ENCODE measurements at places on chromosomes 16 and 17.

GRCh38 chr17:82497483-82498405, 21.8 kb upstream of the FOXK2 start:
- DNase-seq, result no peak

DNA sequence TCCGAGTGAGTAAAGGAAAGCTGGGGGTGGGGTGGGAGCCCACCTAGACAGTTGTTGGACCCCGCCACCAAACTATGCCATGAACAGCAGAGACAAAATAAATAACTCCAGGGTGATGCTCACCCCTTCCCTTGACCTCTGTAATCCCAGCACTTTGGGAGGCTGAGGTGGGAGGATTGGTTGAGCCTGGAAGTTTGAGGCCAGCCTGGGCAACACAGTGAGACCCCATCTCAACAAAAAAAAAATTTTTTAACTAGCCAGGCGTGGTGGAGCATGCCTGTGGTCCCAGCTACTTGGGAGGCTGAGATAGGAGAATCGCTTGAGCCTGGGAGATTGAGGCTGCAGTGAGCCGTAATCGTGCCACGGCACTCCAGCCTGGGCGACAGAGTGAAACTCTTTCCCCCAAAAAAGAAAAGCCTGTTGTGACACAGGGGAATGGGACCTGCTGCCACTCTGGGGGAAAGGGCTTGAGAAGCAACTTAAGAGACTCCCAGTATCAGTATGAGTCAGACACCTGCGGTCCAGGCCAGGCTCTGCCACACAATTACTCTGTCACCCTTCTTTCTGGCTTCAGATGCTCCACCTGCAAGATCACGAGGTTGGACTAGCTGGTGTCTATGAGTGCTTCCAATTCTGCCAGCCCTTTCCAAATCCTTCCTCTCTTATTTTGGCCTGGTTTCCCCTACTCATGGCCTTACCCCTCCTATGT, 5.0 kb downstream of the SGCA start:
- no peak for DNase-seq

DNA sequence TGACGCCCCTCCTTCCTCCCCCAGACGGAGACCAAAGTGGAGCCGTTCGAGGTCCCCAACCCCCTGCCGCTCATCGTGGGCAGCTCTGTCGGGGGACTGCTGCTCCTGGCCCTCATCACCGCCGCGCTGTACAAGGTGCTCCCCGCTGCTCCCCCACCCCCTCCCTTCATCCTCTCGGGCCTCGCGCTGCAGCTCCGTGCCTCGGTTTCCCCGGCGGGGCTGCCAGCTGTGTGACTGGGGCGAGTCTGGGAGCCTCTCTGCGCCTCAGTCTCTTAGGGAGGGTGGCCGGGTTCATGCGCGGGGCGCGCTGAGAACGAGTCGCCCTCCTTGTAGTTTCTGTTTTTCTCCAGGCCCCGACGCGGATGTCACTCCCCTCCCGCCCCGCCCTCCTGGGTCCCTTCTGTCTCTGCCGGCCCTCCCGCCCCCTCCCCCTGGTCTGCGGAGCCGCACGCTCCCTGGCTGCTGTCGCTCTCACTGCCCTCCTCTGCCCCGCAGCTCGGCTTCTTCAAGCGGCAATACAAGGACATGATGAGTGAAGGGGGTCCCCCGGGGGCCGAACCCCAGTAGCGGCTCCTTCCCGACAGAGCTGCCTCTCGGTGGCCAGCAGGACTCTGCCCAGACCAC, 23.7 kb upstream of the ITGAX start:
- no peak for DNase-seq

- DNase-seq, result no peak
Observed at GRCh38 chr16:7597677-7598076, 265.0 kb downstream of the RBFOX1 start.

DNA sequence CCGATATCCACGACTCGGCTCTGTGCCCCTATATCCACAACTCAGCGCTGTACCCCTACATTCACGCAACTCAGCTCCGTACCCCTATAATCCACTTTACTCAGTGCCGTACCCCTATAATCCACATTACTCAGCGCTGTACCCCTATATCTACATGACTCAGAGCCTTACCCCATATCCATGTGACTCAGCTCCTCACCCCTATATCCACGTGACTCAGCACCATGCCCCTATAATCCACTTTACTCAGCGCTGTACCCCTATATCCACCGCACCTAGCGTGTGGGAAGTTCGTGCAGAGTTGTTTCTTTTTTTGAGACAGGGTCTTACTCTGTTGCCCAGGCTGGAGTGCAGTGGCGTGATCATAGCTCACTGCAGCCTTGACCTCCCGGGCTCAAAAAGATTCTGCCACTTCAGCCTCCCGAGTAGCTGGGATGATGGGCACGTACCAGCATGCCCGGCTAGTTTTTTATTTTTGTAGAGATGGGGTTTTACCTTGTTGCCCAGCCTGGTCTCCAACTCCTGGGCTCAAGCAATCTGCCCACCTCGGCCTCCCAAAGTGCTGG, 17.4 kb downstream of the CYB5D2 start:
- DNase-seq, result no peak

- DNase-seq, result no peak
Observed at GRCh38 chr17:34167354-34167753, 87.7 kb upstream of the CCL2 start.

DNA sequence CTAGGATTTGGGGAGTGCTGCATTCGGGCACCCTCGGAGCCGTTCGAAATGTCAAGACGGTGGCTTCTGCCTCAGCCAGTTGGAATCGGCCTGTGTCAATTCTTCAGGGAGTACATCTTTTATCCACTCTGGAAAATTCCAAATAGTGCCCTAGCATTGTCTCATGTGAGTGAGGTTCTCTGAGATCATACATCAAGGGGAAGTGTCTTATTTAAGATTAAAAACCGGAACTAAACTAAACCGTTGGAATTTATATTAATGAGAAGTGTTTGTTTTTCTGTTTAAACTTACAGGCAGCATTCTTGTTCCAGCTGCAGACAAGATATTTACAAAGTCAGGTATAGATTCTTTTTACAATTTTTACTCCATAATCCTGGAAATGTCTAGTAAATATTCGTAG, 56.8 kb downstream of the SLC47A1 start:
- DNase-seq, result no peak

GRCh38 chr17:14818469-14818868, 446.7 kb downstream of the PMP22 start:
- DNase-seq, result no peak

GRCh38 chr16:53952215-53953208, 248.6 kb downstream of the FTO start:
- DNase-seq, result no peak

GRCh38 chr16:55835581-55835980, 2.7 kb upstream of the CES1 start:
- DNase-seq, result no peak

- no peak for DNase-seq
Observed at GRCh38 chr17:31096106-31096436, 1.3 kb downstream of the NF1 start.

DNA sequence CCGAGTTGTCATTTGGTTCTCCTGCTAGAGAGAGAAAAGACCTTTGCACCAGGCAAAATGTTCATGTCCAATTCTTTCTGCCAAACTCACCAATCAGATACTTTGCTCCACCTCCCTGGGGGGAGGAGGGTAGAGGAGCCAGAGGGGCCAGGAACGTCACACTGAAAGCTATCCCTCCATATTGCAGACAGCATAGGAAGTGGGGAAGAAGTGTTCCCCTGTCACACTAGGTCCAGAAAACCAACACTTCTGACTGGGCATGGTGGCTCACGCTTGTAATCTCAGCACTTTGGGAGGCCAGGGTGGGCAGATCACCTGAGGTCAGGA, 9.5 kb downstream of the HSD17B2 start:
- DNase-seq, result no peak

GRCh38 chr16:86391984-86392383, 118.3 kb upstream of the FOXF1 start:
- DNase-seq, result no peak

GRCh38 chr16:56370185-56370874, 55.0 kb downstream of the AMFR start:
- DNase-seq, result no peak

- DNase-seq, result no peak
Observed at GRCh38 chr17:1626333-1626732, 2.3 kb downstream of the SLC43A2 start.

DNA sequence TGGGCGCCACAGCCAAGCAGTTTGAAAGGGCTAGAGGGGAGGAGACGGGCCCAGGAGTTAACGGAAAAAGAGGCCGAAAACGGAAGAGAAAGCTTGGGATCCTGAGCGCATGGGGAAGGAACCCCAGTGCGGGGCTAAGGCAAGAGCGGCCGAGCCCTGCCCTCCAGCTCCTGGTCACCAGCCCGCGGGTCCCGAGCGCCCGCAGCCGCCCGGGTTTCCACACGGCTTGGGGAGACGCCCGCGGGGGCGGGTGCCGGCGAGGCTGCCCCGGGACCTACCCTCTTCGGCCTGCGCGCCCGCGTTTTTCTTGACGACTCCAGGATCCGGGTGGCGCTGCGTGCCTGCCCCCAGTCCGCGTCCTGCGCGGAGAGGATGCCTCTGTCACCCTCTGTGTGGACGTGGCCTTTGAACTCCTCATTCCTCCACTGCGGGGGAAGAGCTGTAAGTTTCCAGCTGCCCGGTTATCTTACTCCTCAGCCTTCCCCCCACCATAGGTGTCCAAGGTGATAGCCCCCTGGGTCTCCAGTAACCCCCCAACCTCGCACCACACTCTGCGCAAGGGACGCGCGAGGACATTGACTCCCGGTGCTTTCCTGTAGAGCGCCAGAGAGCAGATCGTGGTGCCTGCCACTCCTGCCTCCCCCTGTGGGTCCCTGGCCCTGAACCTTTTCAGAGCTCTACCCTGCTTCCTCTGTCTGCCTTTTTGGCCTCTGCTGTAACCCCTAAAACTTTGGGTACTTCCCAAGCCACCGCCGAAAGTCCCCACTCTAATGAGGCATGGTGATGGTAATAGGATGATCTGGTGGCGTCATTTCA, 1.7 kb upstream of the CDH11 start:
- DNase-seq, result no peak

GRCh38 chr17:81402530-81402941, 7.3 kb downstream of the BAHCC1 start:
- DNase-seq, result no peak

- no peak for DNase-seq
Observed at GRCh38 chr17:76528156-76528527, 9.4 kb downstream of the CYGB start.

DNA sequence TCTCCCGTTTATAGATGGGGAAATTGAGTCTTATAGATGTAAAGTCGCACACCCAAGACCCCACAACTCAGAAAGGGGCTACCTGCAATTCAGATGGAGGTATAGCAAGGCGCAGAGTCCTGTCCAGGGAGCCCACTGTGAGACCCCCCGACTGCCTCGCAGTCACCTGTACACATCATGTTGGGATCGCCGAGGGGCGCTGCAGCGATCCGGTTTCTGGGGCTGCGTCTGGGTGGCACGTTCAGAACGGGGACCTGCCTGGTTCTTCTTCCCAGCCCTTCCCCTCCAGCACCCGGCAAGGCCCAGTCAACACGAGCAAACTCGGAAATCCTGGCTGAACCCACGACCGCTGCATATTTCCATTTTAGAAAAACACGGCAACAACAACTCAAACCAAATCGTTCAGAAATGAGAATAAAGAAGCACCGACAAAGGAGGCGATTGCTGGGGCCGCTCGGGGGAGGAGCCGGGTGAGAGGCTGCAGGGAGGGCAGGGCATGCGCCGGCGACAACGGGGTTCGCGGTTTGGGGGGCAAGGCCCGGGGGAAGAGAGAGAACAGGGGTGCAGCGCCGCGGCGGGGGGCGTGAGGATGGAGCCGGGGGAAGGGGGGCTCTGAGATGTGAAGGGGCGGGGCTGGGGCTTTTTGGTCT, 643 bp downstream of the HSDL1 start:
- no peak for DNase-seq

GRCh38 chr17:44213403-44214229, 5.9 kb downstream of the UBTF start:
- DNase-seq, result no peak

DNA sequence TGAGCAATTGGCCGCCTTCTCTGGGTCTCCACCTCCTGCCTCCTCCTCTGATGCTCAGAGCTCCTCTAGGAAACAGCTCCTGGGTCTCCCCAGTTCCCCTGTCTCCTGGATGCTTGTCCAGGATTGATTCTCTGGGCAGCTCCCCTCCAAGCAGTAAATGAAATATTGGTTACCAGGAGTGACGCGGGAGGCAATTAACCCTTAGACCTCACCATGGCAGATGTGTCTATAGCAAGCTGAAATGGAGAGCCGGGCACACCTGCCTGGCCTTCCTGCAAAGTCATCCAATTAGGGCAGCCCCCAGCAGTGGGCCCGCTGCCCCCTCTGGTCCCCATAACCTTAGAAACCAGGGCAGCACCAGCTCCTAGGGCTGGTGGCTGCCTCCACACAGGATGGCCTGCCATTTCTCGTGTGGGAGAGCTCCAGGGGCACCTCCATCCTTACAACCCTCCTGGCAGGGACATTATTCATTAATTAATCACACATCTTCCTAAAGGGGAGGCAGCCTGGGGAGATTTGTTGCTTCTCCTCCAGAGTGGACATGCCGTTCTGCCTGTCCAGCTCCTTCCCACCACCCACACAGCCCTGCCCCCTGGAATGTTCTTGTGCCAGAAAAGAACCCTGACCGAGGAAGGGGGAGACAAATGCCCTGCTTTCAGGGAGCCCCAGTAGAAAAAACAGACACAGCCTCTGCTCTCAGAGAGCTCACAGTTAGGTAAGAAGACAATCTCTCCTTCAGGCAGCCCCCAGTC, 8.3 kb upstream of the KIF18B start:
- DNase-seq, result no peak

Measured in C1 segment of cervical spinal cord (tissue), 14 donors.